ENCODE measurements at places on chromosomes 4 and X.

GRCh38 chr4:89290727-89291516 is 16.7 kb downstream of the GPRIN3 start:
- no peak for DNase-seq

DNA sequence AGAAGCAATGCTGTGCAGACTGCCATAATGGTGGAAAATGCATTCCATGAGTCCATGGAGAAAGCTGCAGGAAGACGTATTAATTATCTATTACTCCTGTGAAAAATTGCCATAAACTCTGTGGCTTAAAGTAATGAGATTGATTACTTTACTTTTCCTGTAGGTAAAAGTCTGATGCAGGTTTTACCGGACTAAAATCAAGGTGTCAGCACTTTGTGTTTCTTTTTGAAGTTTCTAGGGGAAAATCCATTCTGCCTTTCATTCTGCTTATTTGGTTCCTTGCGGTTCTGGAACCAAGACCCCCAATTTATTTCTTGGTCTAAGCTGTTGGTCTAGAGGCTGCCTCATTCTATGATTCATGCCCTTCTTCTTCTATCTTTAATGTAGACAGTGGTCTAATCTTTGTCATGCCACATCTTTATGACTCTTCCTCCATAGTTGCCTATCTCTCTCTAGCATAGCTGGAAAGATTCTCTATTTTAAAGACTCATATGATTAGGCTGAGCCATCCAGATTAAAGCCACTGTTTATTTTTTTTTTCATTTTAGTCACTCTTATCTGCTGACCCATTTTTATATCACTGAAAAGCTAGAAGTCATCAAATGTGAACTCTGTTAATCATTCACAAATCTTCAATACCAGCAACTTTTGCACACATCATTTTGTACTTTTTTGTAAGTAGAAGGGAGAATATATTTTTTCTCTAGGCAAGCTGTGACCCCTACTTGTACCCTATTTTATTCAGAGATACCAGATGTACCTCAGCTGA is 2056.4 kb downstream of the PCDH7 start:
- no peak for DNase-seq

GRCh38 chr4:139247700-139248238 is 32.3 kb downstream of the MGARP start:
- DNase-seq = no peak

DNA sequence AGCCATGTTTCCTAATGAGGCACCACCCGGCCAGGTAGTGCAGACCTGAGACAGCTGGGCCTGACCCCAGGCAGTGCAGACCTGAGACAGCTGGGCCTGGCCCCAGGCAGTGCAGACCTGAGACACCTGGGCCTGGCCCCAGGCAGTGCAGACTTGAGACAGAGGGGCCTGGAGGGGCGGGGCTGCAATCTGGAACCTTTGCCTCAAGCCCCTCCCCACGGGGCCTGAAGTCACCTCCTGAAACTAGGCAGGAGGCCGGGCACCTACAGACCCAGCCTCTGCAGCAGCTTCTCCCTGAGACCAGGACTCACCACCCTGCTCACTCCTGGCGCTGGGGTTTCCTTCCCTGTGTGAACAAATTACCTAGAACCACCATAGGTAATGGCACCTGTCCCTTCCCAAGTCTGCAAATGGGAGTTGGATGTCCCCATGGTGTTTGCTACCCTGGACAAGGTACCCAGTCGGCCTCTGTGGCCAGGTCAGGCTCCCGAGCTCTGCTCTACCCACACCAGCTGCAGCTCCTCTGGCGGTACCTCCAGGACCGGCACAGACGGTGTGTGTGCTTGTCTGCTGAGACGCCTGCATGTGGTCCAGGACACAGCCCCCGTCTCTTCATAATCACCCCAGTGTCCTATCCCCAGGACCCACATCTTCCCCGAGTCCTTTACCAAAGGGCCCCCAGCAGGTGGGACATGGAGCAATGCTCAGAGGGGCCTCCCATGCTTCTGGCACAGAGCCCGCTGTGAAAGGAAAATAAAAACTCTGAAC is 53.1 kb upstream of the C4orf50 start:
- no peak for DNase-seq

DNA sequence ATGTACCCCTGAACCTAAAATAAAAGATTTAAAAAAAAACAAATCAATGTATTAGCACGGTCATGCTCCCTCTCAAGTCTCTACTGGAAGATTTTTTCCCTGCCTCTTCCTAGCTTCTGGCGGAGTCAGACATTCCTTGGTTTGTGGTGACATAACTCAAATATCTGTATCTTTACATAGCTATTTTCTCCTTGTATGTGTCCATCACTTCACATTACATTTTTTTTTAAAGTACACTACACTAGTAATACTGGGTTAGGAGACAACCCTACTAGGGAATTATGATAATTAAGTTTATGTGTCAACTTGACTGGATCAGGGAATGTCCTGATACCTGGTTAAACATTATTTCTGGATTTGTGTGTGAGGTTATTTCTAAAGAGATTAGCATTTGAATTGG is 1197.9 kb downstream of the TECRL start:
- no peak for DNase-seq

DNA sequence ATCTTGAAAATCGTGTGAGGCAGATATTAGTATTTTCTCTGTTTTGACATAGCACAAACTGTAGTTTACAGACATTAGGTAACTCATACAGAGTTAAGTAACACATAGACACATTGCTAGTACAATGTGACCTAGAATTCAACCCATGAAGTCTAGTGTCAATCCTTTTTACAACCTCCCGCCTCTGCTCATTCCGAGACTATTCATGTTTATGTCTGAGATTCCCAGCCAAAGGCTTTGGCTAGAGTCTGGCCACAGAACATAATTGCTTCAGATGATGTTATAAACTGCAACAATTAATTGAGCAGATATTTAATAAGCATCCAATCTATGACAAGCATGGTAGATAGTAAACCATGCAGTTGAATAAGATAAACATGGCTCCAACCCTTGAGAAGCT is 841.0 kb downstream of the STIM2 start:
- DNase-seq = no peak

GRCh38 chr4:74219240-74219639 is 61.3 kb downstream of the MTHFD2L start:
- no peak for DNase-seq

- no peak for DNase-seq
Observed at GRCh38 chr4:120821977-120822376, 100.5 kb downstream of the PRDM5 start.

- no peak for DNase-seq
Observed at GRCh38 chr4:7233601-7234000, 41.3 kb downstream of the SORCS2 start.

GRCh38 chr4:20552004-20552403 is 148.3 kb upstream of the PACRGL start:
- no peak for DNase-seq

- DNase-seq = no peak
Observed at GRCh38 chr4:105969575-105969974, 74.3 kb downstream of the NPNT start.

DNA sequence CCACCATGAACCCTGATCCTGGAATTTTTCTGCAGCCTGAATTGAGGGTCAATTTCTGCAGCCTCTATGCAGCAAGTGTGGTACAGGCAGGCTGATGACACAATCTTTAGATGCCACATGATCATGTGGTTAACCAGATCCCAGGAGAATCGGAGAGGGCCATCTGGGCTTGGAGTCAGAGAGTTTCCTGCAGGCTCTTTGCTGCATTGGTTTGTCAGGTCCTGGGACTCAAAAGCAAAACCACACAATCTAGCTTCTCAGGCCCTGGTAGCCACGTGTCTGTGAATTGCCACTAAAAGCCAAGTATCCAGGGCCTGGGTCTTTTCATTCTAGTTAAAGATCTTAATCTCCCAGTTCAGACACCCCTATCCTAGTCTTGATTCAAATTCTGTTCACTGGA is 464.5 kb downstream of the BCOR start:
- peak; percentile 45 for DNase-seq

- no peak for DNase-seq
Observed at GRCh38 chr4:182688081-182688480, 229.1 kb downstream of the DCTD start.

- no peak for DNase-seq
Observed at GRCh38 chrX:13158911-13159310, 114.5 kb upstream of the FAM9C start.

GRCh38 chr4:7683126-7683703 is 248.5 kb upstream of the PSAPL1 start:
- DNase-seq = no peak

DNA sequence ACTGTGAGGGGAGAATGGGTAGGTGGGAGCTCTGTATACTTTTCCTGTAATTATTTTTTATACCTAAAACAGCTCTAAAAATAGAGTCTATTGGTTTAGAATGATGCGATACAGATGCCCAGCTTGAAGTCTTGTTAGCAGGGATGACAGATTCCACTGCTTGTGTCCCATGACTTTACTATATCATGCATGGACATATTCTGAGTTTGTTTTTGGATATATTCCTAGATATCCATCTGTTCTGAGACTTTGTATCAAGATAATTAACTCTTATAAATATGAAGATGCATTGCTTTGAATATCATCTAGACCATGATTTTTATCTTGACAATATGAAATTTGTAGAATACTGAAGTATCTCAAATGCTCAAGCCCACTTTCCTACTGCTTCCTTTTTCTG is 1058.1 kb downstream of the RAPGEF2 start:
- no peak for DNase-seq

GRCh38 chr4:110926841-110927400 is 304.0 kb upstream of the PITX2 start:
- no peak for DNase-seq

GRCh38 chr4:174540175-174540574 is 17.9 kb upstream of the HPGD start:
- DNase-seq = no peak

- no peak for DNase-seq
Observed at GRCh38 chrX:130793975-130794374, 109.0 kb downstream of the ENOX2 start.

- DNase-seq = no peak
Observed at GRCh38 chr4:150934022-150934421, 81.1 kb downstream of the LRBA start.

GRCh38 chr4:187444061-187444460 is 551.5 kb upstream of the ZFP42 start:
- no peak for DNase-seq

DNA sequence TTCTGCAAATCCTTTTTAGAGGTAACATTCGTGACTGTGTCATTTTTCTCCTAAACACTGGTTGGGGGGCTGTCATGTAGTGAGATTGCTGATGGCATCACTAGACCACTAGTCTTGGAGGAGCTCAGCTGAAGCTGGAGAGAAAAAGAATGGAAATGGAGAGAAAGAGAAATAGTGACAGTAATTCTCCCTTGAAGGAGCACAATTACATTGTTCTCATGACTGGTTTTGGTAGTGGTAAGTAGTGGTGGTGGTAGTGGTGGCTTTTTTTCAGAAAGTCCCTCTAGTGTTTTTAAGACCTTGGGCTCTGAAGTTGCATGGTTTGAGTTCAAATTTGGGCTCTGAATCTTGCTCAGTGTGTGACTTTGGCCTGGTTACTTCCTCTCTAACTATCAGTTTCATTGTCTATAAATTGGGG is 99.8 kb downstream of the LARP7 start:
- no peak for DNase-seq

GRCh38 chr4:173919196-173919595 is 364.3 kb downstream of the FBXO8 start:
- no peak for DNase-seq

DNA sequence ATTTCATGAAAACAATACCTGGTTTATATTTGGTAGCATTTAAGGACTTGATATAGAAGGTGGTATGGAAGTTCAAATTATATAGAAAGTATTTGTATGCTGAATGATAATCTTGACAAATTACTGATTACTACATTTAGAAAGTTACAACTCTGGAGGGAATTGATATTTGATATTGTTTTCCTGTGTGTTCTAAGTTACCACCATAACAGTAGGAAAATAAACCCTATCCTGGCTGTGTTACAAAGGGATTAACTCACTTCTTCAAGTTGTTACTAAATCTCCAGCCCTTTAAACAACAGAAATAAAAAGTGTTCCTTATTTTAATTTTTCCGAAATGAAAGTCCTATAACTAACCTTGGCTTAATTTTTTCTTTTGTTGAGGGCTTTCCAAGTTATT is 36.6 kb downstream of the FHL1 start:
- DNase-seq = no peak

DNA sequence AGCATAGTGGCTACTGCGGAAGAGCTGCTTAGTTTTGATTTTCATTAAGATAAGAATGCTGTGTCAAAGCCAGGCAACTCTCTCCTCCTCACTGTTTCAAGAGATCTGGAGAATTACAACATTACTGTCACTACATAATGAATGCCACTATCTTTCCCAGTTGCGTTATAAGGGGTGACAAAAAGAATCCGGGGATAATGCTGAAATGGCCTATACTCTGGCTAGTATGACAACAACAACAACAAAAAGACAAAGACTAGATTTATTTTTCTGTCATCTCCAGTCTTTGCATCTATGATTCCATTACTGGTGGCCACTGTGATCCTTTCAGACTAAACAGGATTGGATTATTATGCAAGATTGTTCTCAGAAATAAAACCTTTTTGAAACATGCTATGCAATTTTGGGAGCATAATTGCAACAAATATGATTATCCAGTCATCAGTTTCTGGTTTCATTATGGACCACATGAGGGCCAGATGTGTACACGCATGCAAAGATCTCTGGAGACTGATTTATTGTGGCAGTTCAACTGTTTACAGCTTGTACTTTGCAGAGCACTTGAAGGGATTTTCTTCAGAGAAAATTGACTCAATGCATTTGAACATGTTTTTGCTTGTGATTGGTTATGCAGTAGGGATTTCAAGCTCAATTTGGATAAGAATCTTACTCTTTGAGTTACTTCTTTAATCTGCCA is 31.1 kb upstream of the SPANXB1 start:
- no peak for DNase-seq

DNA sequence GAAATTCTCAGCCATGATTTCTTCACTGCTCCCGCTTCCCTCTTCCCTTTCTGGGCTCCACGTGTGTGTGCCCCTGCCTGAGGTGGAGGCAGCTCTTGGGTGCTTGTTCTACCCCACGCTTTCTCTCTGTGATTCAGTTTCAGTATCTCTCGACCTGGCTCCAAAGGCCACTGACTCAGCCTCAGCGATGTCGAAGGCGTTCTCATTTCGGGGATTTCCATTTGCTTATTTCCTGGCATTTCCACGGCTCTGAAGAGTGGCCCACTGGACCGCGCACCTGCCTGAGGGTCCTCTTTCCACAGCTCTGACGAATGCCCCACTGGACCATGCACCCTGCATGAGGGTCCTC is 52.4 kb downstream of the GAK start:
- no peak for DNase-seq

DNA sequence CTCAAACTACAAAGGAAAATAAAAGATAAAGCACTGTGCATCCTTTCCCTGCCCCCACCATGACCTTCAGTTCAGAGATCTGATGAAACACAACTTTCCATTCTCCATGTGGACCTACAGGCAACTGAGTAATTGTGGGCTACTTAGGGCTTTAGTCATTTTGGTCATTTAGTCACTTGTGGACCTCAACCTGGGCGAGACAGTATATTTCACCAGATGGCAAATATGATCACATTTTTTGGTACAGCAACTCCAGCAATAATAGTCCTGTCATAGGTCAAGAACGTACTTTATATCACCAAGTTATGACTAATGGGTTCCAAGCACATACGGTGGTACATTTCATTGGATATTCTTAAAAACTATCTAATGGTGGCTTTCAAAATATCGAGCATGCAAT is 141.2 kb downstream of the PDGFC start:
- no peak for DNase-seq

- peak; percentile 92 for DNase-seq
Observed at GRCh38 chr4:56410247-56411062, 23.2 kb upstream of the AASDH start.

- DNase-seq = no peak
Observed at GRCh38 chrX:122625821-122626220, 558.3 kb upstream of the GRIA3 start.

Data from femur (tissue), 1 donor.